AG10803 (cell line): ENCODE measurements at places on chromosomes 2 and 18.

- DNase-seq: peak; percentile 69
These were observed 136.2 kb downstream of the LAMA3 start for GRCh38 chr18:23825496-23825895.

GRCh38 chr18:40250236-40250635, 1704.8 kb upstream of the PIK3C3 start:
- DNase-seq: no peak

- peak; percentile 74 for DNase-seq
These were observed at the start of gene DCTN1 for GRCh38 chr2:74379851-74380789. Gene DCTN1, minus strand, starts transcription at chr2:74380311. Its CDS starts 274 bp downstream, at chr2:74380037.

DNA sequence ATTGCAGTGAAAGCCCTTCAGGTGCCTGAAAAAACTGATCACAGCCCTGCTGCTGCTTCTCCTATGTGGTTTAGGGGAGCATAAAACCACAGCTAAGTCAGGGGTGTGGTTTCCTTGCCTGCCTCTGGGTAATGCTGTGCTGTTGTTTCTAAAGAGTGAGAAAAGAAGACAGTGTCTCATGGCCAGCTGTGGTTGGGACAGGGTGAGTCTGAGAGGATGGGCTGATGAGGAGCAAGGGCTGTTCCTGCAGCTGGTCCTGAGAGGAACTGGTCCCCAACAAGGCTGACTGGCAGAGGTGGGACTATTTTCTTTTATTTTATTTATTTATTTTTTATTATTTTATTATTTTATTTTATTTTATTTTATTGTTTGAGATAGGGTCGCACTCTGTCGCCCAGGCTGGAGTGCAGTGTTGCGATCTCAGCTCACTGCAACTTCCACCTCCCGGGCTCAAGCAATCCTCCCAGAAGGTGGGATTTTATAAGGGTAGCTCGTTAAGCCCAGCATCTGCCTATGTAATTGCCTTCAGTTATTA, 236.7 kb downstream of the FHOD3 start:
- no peak for DNase-seq

GRCh38 chr18:69035756-69036155, 237.9 kb downstream of the CCDC102B start:
- no peak for DNase-seq

DNA sequence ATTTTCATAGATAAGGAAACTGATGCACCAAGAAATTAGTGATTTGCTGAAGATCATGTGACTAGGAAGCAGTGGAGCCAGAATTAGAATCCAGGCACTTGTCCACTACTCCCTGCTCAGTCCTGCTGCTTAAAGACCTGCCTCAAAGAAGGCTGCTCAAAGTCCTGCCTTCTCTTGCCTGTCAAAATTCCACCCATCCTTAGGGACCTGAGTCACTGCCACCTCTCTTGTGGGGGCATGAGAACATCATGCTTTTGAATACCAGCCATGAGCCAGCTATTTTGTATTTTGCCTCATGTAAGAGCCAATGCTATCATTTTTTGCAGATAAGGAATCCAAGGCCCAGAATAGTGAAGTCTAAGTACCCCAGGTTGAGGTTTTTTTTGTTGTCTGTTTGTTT, 47.1 kb downstream of the DDX1 start:
- DNase-seq: peak; percentile 69

DNA sequence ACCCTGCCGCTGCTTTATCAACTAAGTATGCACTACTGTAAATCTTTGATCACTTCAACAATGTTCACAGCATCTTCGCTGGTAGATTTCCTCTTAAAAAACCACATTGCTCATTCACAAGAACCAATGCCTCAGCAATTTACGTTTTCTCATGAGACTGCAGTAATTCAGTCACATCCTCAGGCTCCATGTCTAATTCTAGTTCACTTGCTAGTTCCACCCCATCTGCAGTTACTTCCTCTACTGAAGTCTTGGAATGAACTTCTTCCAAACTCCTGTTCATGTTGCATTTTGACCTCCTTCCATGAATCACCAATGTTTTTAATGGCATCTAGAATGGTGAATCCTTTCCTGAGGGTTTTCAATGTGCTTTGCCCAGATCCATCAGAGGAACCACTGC, 35.8 kb downstream of the PRELID3A start:
- DNase-seq: no peak

DNA sequence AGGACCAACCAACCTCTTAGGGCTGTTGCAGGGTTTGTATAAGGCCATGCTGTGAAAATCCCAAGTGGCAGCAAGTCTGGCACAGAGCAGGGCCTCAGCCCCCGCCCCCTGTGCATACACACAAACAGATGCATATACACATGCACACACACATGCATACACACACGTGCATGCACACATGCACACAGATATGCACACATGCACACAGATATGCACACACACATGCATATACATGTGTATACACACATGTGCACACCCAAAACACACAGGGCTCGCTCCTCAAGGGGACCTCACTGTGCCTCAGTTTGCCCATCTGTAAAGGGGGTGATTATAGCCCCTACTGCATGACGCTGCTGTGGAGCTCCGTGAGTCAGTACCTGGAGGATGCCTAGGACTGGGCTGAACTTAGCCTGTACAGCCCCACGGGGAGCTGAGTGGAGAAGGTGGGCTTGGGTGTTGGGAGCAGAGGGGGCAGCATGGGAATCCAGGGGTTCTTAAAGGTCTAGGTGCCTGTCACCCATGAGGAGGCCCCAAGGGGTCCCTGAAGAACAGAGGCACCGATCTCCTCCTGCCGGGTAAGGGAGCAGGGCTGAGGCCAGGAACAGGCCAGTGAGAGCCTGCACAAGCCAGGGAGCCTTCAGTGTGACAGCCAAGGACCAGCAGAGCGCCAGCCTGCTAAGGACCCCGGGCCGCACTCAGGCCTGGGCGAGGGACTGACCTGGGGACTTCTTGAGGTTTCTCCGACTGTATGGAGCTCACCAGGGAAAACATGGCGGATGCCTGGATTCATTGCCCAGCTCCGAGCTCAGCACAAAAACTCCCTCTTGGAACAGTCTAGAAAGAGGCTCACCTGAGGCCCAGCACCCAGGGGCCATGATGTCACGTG, 24.0 kb upstream of the ALPI start:
- no peak for DNase-seq

GRCh38 chr2:119940856-119941255, 72.0 kb upstream of the EPB41L5 start:
- DNase-seq: peak; percentile 13
